Stimulated activated CD4-positive, alpha-beta T cell treated with anti-CD3 and anti-CD28 coated beads, Interleukin-2, amount 100 ng/mL, for 4 hours (primary cell): ENCODE measurements at places on chromosomes 3 and 15.

GRCh38 chr3:24704496-24704895 lies 209.8 kb upstream of the THRB start:
- DNase-seq: no peak

GRCh38 chr3:179902061-179902460 lies 134.7 kb downstream of the PEX5L start:
- DNase-seq: no peak

- DNase-seq: no peak
Measured at GRCh38 chr15:66581972-66582537, 16.3 kb upstream of the LCTL start.

DNA sequence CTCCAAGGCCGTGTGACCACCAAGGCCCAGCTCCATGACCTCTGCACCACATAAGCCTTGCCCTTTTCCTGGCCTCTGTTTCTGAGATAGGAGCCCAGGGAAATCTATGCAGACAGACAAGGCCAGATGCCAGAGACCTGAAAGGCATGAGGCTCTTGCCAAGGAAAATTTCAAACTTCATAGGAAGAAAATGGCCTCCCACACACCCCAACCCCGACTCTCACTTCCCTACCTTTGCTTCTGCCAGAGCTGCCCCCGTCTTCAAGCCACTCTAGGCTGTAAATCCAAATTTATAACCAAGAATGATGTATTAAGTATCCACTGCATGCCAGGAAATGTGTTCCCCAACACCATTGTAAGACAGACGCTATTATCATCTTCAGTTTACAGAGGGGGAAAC lies 65.5 kb upstream of the HRH1 start:
- no peak for DNase-seq

GRCh38 chr3:46127503-46127902 lies 80.6 kb downstream of the CCR1 start:
- no peak for DNase-seq

- DNase-seq: no peak
Measured at GRCh38 chr3:13500133-13500885, 20.2 kb downstream of the HDAC11 start.

GRCh38 chr3:120355486-120355885 lies 6.3 kb upstream of the LRRC58 start:
- no peak for DNase-seq

- no peak for DNase-seq
Measured at GRCh38 chr3:146384786-146385185, 84.6 kb downstream of the PLSCR2 start.

- DNase-seq: peak; percentile 36
Measured at GRCh38 chr15:92797168-92798052, 102.7 kb upstream of the CHD2 start.

GRCh38 chr3:117750674-117751269 lies 1041.2 kb downstream of the TUSC7 start:
- no peak for DNase-seq

DNA sequence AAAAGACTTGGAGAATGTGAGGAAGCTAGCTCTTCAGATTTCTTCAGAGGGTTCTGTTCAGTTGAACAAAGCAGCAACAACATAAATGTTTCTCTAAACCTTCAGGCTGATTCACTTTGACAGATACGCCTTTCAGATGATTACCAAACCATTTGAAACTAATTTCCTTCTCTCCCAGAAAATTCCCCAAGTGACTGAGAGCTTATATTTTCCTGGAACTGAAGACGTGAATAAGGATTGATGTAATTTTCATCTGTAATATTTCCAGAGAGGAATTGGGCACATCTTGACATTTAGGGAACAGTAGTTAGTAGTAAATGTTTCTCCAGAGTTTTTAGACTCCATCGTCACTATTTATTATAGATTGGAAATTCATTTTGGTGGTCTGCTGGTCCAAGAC lies 108.6 kb upstream of the AADACL2 start:
- DNase-seq: no peak

DNA sequence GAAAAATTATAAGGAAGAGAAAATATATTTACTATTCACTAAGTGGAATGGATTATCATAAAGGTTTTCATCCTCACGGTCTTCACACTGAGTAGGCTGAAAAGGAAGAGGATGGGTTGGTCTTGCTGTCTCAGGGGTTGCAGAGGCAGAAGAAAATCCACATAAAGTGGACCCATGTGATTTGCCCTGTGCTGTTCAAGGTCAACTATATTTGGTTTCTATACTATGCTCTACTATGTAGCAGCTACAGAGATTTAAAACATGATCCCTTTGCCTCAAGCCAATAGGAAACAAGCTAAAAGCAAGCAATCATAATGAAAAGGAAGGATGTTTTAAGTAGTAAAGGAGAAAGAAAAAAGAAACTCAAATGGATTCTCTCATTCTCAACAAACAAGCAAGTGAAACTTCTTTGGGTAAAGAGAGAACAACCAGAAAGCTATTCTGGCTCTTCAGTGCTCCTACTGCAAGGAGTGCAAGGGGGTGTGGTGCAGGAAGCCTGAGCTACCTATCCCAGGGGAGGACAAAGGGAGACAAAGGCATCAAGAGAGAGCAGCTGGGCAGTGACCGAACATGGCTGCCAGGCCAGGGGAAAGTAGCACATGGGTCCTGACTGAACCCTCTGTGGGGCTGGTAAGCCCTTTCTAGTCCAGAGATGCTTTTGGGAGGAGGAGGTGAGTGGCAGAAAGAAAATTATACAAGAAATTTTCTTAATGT lies 35.9 kb downstream of the SFMBT1 start:
- no peak for DNase-seq

DNA sequence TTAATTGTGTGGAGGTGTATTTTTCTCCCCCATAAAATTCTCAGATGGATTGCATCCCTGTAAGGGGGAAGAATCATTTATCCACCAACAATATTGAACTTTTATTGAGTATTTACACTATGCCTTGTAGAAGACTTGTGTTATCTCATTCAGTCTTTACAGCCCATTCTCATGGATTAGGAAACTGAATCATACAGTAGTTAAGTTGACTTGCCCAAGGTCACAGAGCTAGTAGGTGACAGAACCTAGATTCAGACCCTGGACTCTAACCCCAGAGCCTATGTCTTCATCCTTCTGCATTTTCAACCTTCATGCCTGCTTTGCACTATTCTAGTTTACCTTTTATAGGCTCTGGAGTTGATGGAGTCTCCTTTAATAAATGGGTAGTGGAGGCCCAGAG lies 226.8 kb downstream of the LPP start:
- no peak for DNase-seq

- DNase-seq: no peak
Measured at GRCh38 chr3:182710557-182711157, 82.6 kb upstream of the ATP11B start.

DNA sequence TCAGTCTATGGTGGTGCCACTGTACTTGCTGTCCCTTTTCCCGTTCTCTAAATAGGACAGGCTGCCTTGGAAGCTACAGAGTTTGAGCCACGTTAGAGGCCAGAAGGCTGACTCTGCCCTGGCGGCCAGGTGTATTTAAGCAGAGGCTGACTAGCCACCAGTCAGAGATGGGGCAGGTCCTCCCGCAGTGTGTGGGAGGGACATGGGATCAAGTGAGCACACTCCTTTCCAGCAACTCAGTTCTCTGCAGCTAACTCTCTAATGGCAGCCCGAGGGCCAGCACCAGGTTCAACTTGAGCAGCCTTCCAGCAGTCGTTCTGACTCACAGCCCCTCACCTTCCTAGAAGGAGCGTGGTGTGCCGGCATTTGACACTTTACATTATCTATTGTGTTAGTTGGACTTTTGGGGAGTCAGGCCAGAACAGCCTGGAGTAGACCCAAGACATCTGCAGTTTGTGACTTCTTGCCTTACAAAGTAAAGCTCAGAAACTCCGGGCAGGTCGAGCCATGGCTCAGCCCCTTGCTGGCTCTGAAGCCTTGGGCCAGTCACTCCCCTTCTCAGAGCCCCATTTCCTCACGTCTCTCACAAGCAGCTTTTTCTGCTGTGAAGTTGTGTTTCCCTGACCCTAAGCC lies 46.7 kb upstream of the MYZAP start:
- DNase-seq: no peak

- no peak for DNase-seq
Measured at GRCh38 chr3:174318181-174318580, 541.0 kb upstream of the NAALADL2 start.

DNA sequence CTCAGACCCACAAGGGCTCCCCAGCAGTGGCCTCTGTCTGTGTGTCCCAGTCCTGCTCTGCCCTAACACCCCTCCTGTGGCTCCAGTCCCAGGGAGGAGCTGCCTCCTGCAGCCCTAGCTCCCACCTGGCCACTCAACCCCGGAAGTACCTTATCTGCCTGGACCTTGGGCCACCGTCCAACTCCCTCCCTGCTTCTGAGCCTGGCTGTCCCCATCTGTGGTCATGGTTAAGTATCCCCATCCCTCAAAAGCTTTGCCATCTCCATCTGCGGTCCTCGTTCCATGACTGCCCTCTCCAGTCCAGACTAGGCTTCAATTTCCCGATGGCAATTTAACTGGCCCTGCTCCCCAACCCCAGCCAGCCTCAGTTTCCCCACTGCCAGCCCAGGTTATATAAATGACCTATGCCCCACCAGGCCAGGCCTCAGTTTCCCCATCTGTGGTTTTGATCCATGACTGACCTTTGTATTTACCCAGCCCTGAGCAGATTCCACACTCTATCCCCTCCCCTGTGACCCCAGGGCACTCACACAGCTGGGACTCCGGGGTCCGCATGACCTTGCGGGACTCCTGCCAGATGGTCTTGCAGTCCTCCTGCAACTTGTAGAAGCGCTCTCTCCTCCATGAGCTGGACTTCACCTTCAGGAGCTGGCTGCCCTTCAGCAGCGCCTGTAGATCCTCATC lies 9.6 kb downstream of the PLCD1 start:
- DNase-seq: no peak

DNA sequence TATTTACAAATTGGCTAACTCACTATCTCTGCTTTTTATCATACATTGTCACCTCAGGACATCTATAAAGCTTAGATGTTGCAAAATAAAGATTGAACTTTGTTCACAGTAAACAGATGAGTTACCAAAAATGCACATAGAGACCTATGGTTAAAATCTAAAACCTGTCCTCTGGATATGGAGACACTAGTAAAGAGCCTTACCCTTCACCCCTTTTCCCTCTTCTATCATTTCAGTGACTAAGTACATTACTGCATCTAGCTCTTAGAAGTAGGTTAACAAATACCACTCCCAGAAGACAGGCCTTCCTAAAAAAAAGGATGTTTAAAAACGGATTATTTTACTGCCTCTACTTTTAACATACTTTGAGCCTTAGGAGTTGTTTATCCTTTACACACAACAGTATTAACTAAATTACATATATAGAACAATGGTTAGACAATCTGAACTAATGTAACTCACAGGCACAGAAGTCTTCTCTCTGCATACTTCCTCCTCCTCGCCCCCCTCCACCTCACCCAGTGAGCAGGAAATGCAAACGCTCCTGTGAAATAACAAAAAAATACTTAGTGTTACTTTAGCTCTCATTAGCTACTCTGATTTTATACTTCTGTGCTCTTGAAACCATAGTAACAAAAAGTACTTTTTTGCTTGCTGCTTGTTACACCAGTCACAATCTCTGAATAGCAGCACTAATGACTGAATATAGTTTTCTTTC lies 23.3 kb downstream of the IREB2 start:
- no peak for DNase-seq

DNA sequence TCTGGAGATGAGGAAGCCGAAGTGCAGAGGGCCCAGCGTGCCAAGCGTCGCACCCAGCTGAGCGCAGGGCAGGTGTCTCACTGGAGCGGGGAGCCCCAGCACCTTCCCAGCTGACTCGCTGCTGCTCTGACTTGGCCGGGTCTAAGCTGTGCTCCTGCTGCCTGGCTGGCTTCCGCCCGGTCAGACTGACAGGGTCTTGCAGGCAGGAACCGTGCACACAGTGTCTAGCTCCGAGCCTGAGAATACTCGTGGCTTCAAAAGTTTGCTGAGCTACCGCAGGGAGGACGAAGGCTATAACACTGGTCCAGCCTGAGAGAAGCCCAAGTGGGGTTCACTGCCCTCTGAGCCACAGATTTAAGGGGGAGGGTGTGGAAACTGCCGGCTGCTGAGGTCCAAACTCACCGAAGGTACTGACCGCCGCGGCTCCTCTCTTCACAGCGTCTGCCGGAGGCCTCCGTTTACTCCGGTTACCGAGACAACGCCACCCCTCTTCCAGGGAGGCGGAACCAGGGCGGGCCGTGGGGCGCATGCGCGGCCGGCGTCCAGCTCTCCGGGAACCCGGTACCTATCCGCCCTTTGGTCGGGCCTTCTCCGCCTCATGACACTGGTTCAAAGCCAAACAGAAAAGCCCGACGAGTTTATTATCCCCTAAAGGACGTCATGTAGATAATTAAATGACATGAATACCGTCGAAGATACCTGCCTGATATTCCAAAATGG lies at the start of gene CFAP44:
CFAP44 (minus strand) TSS at position 443 of the 720 bp plus-strand sequence. CDS start 7,829 bp downstream, outside the sequence.
- peak; percentile 22 for DNase-seq

GRCh38 chr3:129683201-129683600 lies 76.7 kb upstream of the PLXND1 start:
- DNase-seq: no peak

DNA sequence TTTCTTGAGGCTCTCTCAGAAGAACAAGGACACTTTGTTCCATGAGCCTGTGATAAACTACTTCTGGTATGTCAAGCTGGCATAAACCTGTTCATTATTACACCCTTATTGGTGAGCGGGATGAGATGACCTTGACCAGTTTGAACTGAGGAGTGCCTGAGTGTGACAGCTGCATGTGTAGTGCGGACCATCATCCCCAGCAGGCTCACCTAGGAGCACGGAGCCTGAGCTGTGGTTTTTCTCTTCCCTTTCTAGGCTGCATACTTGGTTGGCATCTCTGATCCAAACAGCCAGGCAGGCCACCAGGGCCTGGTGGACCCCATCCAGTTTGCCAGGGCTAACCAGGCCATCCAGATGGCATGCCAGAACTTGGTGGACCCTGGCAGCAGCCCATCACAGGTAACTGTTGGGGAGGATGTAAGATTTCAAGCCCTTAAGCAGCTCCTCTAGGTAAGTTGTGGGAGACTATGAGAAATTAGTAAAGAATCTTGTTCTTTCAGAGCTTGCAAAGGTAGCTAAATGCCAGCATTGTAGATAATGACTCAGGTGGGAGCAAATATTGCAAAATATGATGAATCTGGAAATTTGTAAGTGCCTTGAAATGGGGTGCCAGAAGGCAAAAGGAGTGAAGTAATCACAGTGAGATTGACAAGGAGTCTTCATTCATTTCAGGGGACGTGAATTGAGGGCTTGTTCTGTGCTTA lies 288.9 kb upstream of the TPM1 start:
- DNase-seq: no peak

- no peak for DNase-seq
Measured at GRCh38 chr3:157465741-157466140, 29.1 kb downstream of the PTX3 start.

DNA sequence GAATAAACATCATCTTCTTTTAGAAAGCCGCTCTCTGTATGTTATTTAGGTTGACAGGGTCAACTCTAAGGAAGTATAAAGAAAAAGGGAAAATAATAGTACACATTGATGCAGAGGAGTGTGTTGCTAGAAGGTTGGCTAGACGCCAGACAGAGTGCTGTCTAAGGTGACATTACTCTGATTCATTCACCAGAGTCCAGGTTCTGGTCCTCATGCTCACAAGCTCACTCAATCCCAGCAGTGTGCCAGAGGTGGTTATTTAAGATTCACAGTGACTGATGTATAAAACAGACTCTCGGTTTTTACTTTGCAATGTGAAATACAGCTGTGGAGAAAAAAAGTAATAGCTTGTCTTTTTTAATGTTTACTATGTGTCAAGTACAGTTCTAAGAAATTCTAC lies 1.7 kb downstream of the CFAP44 start:
- DNase-seq: no peak

- DNase-seq: no peak
Measured at GRCh38 chr3:66496301-66496700, 4.5 kb downstream of the LRIG1 start.
